ENCODE measurements at places on chromosomes 1 and 21. TPM values are rescaled to one million over a fixed set of nuclear protein-coding genes. Genes with fewer than 3 reads are reported as not detected.

MAN1C1 gene
- polyA plus RNA-seq: 13.9 TPM

KIF17 gene
- 4.3 TPM for polyA plus RNA-seq

BEND5 gene
- polyA plus RNA-seq: 27.4 TPM

LMX1A gene
- not detected for polyA plus RNA-seq

BGLAP gene
- polyA plus RNA-seq: 4.8 TPM

DHDDS gene
- polyA plus RNA-seq: 43.2 TPM

AKR7A3 gene
- 2.6 TPM for polyA plus RNA-seq

NTMT2 gene
- not detected for polyA plus RNA-seq

FAM110D gene
- polyA plus RNA-seq: 0.63 TPM

KRTAP19-5 gene
- polyA plus RNA-seq: not detected

TSPEAR gene
- 0.96 TPM for polyA plus RNA-seq

LAMC1 gene
- 297 TPM for polyA plus RNA-seq

FAM131C gene
- 1.3 TPM for polyA plus RNA-seq

S100A3 gene
- 0.25 TPM for polyA plus RNA-seq

CLEC20A gene
- polyA plus RNA-seq: 0.30 TPM

ZBTB8B gene
- 2.3 TPM for polyA plus RNA-seq

DMBX1 gene
- polyA plus RNA-seq: not detected

LPAR3 gene
- polyA plus RNA-seq: 1.4 TPM

XCL2 gene
- not detected for polyA plus RNA-seq

SMPDL3B gene
- 12.8 TPM for polyA plus RNA-seq

TMEM79 gene
- polyA plus RNA-seq: 5.9 TPM

YTHDF2 gene
- 104 TPM for polyA plus RNA-seq

SLAMF9 gene
- not detected for polyA plus RNA-seq

PADI1 gene
- polyA plus RNA-seq: 0.10 TPM

ZNF648 gene
- polyA plus RNA-seq: 0.63 TPM

AZIN2 gene
- polyA plus RNA-seq: 5.9 TPM

HORMAD1 gene
- not detected for polyA plus RNA-seq

PCP4 gene
- 12.9 TPM for polyA plus RNA-seq

INTS7 gene
- 27.3 TPM for polyA plus RNA-seq

C1orf226 gene
- polyA plus RNA-seq: 16.9 TPM

SAMSN1 gene
- polyA plus RNA-seq: 3.2 TPM

NBPF6 gene
- polyA plus RNA-seq: not detected

RAD54L gene
- polyA plus RNA-seq: 16.7 TPM

NFIA gene
- 16.7 TPM for polyA plus RNA-seq

SH3BGR gene
- polyA plus RNA-seq: 4.3 TPM

LCE2D gene
- not detected for polyA plus RNA-seq

REN gene
- polyA plus RNA-seq: 15.3 TPM
